Endothelial cell of umbilical vein (primary cell): ENCODE measurements at places on chromosomes 2 and 18.

- H3K27me3 ChIP-seq, result no peaks in the 10 kb centered on the region
- no peak for DNase-seq
- no peaks in the 10 kb centered on the region for H3K36me3 ChIP-seq
- no peak overlapping the region for H3K27ac ChIP-seq
- H3K4me1 ChIP-seq, result no peaks in the 10 kb centered on the region
Observed at GRCh38 chr2:19051203-19051831, 307.1 kb downstream of the OSR1 start.

DNA sequence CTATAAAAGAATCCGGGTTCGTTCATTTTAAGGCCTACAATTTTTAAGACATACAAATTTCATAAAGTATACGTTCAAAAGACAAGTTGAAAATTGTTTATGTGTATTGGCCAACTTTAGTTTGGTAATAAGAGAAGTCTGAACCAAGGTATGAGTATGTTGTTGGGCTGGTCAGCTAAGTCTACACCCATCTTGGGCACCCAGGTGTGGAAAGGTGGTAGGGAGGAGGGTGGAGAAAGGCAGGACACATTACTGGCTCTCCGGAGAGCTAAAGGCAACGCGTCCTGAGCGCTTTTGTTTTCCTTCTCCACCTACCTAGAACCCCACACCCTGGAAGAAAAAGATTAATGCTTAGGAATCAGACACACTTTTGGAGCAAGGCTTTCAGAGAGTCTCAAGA is 899 bp upstream of the PELI1 start:
- no peak for DNase-seq
- H3K4me1 ChIP-seq, result peaks cover 18% of the 10 kb centered on the region
- no peaks in the 10 kb centered on the region for H3K36me3 ChIP-seq
- H3K27me3 ChIP-seq, result peaks cover 4% of the 10 kb centered on the region

GRCh38 chr2:159904959-159905305 is 106.9 kb upstream of the CD302 start:
- H3K36me3 ChIP-seq, result no peaks in the 10 kb centered on the region
- DNase-seq, result no peak
- H3K27me3 ChIP-seq, result no peaks in the 10 kb centered on the region
- H3K4me1 ChIP-seq, result peaks cover 22% of the 10 kb centered on the region
- no peak overlapping the region for H3K4me3 ChIP-seq
- H3K27ac ChIP-seq, result no peak overlapping the region

DNA sequence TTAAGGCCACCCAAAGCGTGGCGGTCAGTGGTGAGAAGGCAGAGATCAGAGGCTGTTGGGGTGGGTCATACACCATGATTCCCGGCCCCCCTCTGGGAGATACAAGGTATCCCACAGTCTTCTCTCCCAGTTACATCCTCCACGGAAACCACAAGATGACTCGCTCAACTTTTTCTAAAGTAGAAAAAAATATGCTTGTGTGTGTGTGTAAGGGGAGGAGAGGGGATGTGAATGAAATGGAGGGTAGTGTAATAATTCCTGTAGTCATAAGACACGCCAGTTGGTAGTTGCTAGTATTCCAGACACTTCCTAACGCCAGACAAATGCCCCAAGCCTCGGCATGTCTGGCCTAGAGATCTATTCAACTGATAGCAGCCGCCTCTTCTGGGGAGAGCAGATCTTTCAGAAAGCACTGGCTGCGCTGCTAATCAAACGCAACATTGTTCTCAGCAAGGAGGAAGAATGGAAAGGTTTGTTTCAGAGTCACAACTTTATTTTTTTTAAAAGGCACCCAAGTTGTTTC is 143.5 kb downstream of the TGIF1 start:
- no peaks in the 10 kb centered on the region for H3K36me3 ChIP-seq
- H3K27ac ChIP-seq, result peak overlapping the region; percentile 100
- no peaks in the 10 kb centered on the region for H3K27me3 ChIP-seq
- H3K4me3 ChIP-seq, result peak overlapping the region; percentile 52

DNA sequence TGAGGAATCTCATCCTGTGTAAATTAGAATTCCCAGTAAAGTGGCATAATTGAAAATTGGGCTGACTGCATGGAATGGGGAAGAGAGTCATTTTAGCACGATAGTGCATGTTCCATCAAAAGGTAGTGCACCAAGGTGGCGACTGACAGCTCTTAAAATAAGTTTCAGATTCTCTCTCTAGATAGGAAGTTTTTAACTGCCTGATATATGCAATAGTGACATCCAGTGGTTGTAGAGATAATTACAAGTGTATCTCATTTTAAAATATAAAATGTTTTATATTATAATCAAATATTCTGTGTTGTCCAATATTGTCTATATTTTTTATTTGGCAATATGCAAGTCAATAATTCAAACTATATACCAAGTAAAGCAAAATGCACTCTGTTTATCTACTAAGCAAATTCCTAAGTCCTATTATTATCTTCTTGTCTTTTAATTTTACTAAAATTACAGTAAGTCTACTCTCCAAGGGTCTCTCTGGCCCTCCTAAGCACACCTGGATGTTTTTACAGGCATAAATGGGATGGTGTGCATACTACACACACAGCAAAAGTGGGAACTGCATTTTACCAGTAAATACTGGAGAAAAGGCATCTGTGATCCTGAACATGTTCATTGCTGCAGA is 397.7 kb upstream of the HNRNPA3 start:
- no peaks in the 10 kb centered on the region for H3K36me3 ChIP-seq
- no peaks in the 10 kb centered on the region for H3K4me1 ChIP-seq
- peak; percentile 38 for DNase-seq
- no peak overlapping the region for H3K27ac ChIP-seq
- H3K27me3 ChIP-seq, result peaks cover 9% of the 10 kb centered on the region

DNA sequence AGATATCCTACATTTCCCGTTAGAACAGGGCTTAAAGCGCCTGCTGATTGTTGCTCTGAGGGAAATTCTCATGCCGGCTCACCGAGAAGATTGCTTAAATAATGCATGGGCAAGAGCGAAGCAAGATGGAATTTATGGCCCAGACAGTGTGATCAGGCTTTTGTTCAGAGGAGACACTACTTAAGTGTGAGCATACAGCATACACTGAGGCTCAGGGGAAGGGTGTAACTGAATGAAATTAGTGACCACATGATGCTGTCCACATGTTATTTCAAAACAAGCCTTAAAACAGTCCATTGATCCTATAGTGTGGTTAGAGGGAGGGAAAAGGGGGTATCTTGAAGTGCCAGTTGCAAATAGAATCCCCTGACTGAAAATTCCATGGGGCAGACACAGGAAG is 125.5 kb downstream of the RAPGEF4 start:
- no peak overlapping the region for H3K27ac ChIP-seq
- H3K27me3 ChIP-seq, result no peaks in the 10 kb centered on the region
- DNase-seq, result peak; percentile 26
- H3K4me3 ChIP-seq, result no peak overlapping the region

DNA sequence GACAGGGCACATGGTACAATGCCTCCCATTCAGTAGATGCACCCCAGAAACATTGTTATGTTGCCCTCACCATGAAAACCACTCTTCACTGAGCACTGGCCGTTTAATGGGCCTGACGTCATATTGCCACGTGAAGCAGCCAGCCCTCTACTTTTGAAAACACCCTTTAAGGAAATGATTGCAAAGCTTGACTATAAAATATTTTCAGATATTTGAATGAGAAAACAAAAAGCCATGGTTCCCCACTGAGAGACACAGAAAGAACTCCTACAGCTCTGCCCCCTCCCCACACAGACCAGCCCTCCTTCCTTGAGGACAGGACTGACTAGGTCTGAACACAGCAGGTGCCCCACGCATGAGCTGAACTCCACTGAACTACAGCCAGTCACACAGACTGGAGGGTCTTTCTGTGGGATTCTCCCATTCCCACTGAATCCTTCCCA is 349.1 kb downstream of the ANAPC1 start:
- H3K4me3 ChIP-seq, result no peak overlapping the region
- H3K27me3 ChIP-seq, result no peaks in the 10 kb centered on the region
- H3K27ac ChIP-seq, result no peak overlapping the region

- no peaks in the 10 kb centered on the region for H3K4me1 ChIP-seq
- no peak overlapping the region for H3K27ac ChIP-seq
- no peak overlapping the region for H3K4me3 ChIP-seq
- no peaks in the 10 kb centered on the region for H3K36me3 ChIP-seq
- no peak for DNase-seq
Observed at GRCh38 chr2:1975060-1975459, 230.7 kb upstream of the PXDN start.
